ENCODE measurements at places on chromosomes 2 and 18.
A peak's percentile ranks its signal among the peaks of the same experiment; 100 is the strongest.

- no peak for DNase-seq
Measured at GRCh38 chr2:202043475-202043874, 9.8 kb downstream of the FZD7 start.

DNA sequence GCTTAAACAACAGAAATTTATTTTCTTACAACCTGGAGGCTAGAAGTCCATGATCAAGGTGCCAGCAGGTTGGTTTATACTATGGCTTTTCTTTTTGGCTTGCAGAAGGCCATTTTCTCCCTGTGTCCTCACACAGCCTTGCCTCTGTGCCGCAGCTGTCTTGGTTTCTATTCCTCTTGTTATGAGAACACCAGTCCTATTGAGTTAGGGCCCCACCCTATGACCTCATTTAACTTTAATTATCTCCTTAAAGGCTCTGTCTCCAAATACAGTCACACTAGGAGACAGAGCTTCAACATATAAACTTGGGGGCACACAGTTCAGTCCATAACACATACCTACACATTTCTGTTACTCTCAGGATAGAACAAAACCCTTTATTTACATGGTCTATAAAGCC is 17.3 kb upstream of the RHOB start:
- DNase-seq = no peak

DNA sequence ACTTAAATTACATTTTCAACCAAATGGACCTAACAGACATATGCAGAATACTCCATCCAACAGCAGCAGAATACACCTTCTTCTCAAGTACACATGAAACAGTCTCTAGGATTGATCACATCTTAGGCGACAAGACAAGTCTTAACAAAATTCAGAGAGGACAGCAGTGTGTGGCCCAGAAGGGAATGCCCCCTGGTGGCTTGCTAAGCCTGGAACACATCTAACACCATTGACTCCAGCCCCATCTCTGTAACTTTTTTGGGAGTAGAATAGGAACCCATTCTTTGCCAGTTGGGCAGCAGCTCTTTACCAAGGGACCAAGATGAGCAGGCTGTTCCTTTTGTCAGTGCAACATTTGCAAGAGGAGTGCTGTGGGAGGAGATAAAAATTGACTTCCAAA is 249.9 kb downstream of the PLCL1 start:
- no peak for DNase-seq

DNA sequence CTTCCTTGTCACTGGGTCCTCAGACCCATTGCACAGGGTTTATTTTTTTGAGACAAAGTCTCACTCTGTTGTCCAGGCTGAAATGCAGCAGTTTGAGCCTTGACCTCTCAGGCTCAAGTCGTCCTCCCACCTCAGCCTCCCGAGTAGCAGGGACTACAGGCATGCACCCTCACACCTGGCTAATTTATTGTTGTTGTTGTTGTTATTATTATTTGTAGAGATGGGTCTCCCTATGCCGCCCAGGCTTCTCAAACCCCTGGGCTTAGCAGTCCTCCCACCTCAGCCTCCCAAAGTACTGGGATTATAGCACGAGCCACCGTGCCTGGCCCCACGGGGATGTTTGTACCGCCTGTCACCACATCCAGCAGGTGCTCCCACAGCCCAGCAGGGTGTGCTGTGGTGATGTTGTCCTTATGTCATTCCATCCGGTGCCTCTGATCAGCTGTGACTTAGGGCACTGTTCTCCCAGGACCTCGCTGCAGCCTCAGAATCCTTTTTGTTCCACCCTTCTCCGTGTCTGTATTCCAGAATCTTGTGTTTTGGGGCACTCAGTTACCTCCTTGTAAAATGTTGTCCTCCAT is 182.3 kb downstream of the INO80D start:
- no peak for DNase-seq

DNA sequence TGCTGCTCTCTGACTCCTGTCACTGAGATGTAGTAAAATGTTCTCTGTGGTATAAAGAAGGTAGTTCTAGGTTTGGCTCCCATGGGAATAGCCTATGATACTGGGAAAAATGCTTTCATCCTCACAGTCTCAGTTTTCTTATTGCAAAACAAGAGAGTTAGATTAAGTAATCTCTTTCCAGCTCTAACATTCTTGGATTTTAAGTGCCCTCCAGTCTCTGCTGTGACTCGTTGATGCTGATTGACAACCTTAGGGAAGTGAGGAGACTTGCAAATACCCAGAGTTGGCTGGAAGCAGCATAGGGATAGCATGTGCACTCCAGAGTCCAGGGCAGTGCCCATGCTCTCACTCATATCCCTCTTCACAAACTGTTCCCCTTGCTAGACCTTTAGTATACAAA is 534.9 kb downstream of the SLC4A3 start:
- DNase-seq = no peak

GRCh38 chr2:231413921-231414476 is 18.5 kb downstream of the B3GNT7 start:
- no peak for DNase-seq

GRCh38 chr2:98608962-98609604 is 694 bp downstream of the UNC50 start:
- peak; percentile 17 for DNase-seq

DNA sequence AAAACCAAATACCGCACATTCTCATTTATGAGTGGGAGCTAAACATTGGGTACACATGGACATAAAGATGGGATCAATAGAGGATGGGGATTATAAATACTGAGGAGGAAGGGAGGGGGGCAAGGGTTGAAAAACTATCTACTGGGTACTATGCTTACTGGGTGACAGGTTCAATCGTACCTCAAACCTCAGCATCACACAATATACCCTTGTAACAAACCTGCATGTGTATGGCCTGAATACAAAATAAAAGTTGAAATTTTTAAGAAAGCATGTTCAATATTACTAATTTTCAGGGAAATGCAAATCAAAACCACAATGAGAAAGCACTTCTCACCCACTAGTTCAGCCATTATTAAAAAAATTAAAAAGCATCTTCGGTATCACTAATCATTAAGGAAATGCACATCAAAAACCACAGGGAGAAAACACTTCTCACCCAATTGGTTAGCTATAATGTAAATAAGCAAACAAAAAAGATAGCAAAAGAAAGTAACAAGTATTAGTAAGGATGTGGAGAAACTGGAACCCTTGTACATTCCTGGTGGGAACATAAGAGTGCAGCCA is 99.3 kb upstream of the STON1 start:
- no peak for DNase-seq

DNA sequence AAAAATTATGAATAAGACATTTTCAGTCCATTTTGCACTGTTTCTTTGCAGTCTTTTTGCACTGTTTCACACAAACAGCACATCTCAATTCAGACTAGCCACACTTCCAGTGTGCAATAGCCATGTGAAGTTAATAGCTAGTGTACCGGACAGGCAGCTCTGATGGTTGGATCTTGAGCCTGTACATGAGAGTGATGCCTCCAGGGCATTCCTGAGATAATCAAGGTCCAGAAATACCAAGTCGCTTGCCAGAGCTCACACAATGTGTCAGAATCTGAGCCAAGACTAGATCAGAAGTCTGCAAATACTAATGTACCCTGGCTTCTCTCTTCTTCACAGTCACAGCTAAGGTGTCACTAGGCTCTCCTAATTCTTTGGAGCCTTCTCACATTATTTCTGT is 180.2 kb downstream of the OSR1 start:
- DNase-seq = no peak

- DNase-seq = no peak
Measured at GRCh38 chr2:218805627-218806026, 23.7 kb downstream of the CYP27A1 start.

DNA sequence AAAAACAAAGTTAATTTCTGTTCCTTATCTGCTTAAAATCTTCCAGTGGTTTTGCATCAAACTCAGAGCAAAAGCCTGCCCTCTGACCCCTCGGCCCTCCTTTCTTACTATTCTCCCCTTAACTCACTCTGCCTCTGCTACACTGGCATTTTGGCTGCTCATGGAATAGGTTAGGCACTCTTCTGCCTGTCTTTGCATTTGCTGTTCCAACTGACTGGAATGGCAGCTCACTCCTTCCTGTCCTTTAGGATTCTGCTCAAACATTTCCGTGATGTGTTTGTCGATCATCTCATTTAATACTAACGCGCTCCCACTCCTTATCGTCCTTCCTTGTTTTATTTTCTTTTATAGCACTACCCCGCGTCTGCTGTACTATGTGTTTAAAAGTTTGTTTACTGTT is 815 bp downstream of the CEBPZ start:
- peak; percentile 11 for DNase-seq

DNA sequence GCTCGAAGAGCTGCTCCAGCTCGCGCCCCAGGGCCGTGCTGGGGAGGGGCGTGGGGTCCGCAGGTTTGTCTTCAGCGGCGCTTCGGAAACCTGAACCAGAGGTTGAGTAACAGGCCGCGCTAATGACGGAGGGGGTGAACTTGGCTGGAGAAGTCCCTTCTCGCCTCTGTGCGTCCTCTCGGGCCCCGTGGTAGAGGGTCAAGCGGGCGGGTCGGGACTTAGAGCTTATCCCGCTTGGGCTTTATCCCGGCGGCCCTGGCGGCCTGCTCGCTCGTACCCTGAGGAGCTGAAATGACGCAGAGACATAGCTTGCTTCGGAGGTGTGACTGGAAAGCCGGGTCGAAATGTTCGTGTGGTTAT is 479 bp downstream of the RNMT start:
- no peak for DNase-seq

GRCh38 chr2:119678021-119678656 is 862 bp upstream of the TMEM177 start:
- DNase-seq = no peak

DNA sequence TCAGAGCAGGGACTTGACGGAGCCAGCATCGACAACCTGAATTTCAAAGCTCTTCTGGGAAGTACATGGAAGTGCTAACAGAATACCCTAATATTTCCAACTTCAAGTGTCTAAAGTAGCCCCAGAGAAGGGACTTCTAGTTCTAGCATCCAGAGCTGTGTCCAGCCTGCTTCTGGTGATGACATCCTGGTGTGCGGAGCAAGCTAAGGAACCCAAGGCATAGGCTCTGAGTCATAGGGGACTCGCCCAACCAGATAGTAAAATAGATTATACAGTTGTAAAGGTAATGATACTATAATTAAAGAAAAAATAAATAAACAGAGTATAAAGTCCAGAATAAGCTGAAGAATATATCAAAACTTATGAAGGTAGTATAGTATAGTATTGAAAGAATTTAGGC is 108.1 kb upstream of the SERPINE2 start:
- DNase-seq = no peak

DNA sequence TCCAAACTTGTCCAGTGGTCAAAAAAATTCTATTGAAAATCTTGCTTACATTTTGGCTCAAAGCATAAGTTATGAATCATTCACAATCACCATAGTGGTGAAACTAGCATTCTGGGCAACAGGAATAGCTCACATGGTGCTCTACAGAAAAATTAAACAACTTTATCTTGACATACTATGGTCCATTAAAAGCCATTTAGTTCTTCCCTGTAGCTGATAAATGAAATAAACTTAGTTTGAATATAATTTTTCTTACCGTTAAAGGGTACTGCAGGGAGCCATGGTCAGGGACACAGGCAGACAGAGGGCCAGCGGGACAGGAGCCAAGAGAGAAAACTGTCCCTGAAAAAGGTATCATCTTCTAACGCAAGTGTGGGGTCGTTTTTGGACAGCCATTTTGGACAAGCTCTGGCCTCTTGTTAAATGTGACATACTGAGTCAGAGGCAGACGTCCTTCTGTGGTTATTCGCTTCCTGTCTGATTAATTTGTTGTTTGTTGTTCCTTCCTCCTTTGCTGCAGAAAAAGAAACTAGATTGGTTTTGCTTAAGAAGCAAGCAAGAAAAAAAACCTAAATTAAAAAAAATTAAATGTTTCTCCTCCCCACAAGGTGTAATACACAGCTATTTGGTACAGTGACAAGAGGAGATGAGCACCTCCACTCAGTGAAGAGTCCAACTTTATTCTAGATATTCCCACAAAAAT is at the start of gene WIPF1:
WIPF1 (minus strand) TSS at position 460 of the 703 bp plus-strand sequence. CDS start 12,231 bp downstream, outside the sequence.
- no peak for DNase-seq

DNA sequence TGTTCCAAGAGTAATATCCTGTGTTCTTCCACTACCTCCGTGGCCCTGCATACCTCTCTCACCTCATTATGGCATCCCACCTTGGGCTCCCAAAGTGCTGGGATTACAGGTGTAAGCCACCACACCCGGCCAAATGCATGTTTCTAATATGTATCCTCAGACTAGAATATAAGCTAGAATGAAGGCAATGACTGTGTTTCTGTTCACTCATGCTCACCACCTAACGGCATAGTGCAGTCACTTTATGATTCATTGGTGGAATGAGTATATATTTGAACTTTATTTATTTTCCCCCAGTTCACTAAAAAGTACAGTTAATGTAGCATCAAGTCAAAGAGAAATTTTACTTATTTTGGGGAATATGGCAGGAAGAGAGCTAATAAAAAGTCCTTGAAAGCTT is 11.3 kb downstream of the PIGN start:
- no peak for DNase-seq
